ENCODE measurements at places on chromosomes 4 and X.

- DNase-seq, result no peak
These were observed 117.3 kb downstream of the FAM13A start for GRCh38 chr4:88939697-88940096.

GRCh38 chr4:17188125-17188524, 289.7 kb upstream of the LDB2 start:
- DNase-seq, result no peak

DNA sequence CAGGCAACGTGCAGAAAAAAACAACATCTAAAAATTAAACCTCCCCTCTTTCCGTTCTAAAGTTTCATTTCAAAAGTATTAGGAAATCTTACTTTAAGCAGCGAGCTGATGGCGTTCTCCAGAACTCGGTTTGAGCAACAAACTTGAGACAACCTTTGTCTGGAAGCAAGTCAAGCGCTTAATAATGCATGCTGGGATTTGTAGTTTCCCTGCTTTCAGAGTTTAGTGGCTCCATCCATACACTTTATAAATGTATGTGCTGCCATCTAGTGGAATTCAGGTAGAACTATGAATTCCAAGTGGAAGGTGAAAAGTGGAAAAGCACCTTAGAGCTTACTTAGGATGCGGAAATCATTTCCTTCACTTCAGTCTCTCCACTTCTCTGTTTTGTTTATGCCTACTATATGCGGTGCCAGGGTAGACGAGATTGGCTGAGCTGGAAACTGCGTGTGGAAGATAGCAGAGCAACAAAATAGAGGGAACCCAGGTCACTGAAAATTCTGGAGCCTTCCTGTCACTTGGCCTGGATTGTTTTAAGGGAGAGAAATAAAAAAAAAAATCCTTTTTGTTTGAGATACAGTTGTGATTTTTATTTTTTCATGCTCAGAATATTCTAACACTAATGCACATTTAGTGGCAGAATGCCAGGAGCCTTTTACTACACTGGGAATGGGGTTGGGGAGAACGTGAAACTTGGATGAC, at the start of gene BDH2:
Gene BDH2, minus strand, starts transcription at position 144 of the 702 bp plus-strand sequence. CDS start 3,580 bp downstream, outside the sequence.
- DNase-seq, result peak; percentile 1

DNA sequence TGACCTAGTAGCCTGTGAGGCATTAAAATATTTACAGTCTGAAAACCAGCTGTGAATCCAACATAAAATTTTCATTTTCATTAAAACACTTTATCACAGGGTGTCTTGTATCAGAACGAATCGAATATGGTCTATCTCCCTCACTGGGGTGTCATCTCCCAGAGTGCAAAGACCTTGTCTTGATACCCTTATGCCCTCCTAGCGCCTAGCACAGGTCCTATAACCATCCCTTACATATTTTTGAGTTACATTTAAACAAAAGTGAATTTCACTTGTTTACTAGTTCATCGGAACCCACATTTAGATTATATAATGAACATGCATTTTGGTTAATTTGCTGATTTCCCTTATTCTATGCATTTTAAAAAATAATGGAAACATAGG, 14.0 kb downstream of the DIPK2B start:
- DNase-seq, result no peak

GRCh38 chrX:8960957-8961468, 72.9 kb downstream of the FAM9B start:
- no peak for DNase-seq

GRCh38 chr4:3062471-3062870, 11.9 kb downstream of the HTT-AS start:
- DNase-seq, result no peak

- no peak for DNase-seq
These were observed 871.1 kb upstream of the SLIT2 start for GRCh38 chr4:19380600-19380999.

DNA sequence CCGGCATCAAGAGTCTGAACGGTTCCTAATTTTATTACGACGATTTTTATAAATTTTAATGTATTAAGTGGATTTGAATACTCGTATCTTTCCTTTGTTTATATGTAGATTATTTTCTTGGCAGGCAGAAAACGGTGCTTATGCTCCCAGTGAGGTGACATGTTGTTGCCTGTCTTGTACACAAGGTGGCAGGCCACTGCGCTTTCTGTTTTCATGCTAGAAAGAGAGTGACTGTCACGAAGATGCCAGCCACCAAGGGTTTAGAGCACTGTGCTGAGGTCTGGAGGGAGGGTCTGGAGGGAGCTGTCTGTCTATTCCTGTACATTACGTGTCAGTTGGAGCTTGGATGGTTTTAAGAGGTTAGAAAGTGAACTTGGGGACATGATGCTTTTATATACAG, 87.7 kb downstream of the SHROOM2 start:
- peak; percentile 3 for DNase-seq

DNA sequence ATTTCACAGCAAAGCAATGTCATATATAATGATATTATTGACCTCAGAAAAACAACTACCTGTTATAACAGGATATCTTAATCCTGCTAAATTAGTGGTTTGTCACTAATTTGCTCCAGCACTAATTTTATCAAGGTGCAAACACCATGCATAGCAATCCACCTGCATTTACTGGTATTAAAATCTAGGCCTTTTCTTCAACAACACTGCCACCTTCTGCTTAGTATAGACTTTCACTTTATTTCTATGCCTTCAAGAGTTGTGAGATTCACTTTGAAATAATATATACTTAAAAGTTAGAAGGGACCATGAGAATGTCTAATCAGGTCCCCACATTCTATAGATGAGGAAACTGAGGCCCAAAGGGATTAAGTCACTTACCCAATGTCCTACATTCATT, 82.1 kb upstream of the IQCM start:
- DNase-seq, result no peak

- no peak for DNase-seq
These were observed 36.3 kb upstream of the AGA start for GRCh38 chr4:177478496-177478895.

GRCh38 chrX:108456971-108457477, 17.4 kb downstream of the COL4A5 start:
- no peak for DNase-seq

GRCh38 chr4:13821522-13821921, 194.0 kb upstream of the BOD1L1 start:
- DNase-seq, result no peak

- no peak for DNase-seq
These were observed 8.0 kb downstream of the SLC9B1 start for GRCh38 chr4:103011378-103012025.
